ENCODE measurements at places on chromosomes 7 and 10.

- no peak for DNase-seq
Observed at GRCh38 chr10:7610026-7610425, 56.7 kb downstream of the ITIH5 start.

GRCh38 chr10:34063592-34063991, 729.1 kb upstream of the NRP1 start:
- DNase-seq = no peak

DNA sequence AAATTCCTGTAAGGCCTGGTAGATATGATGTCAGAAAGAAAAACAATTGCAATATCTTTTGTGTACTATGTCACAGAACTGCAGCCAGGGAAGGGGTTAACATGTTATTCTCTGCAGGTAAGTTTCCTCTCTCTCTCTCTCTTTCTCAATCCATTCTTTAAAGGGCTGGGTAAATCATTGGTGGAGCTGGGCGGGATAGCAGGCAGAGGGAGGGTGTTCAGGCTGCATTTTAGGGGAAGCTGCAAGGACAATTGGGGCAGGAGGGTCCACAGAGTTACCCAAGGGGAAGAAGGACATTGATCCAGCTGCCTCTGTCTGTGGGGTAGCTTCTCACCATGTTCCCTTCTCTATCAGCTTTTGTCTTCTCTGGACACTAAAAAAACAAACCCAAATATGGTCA, 153.9 kb upstream of the BMPER start:
- no peak for DNase-seq

GRCh38 chr7:157056957-157057902, 46.8 kb upstream of the MNX1 start:
- no peak for DNase-seq

GRCh38 chr7:30692438-30692837, 10.2 kb upstream of the CRHR2 start:
- DNase-seq = no peak
